ENCODE measurements at places on chromosomes 16 and 17.

GRCh38 chr16:55563797-55564196 lies 2.7 kb upstream of the CAPNS2 start:
- no peak for DNase-seq

- DNase-seq = peak; percentile 66
These were observed 43.2 kb downstream of the TSC2 start for GRCh38 chr16:2090777-2091546.

- DNase-seq = no peak
These were observed 72.5 kb upstream of the BCAR1 start for GRCh38 chr16:75323933-75324332.

GRCh38 chr17:27382025-27382424 lies 74.2 kb upstream of the KSR1 start:
- DNase-seq = no peak

- no peak for DNase-seq
These were observed 3.5 kb downstream of the CYB561 start for GRCh38 chr17:63442549-63443035.

DNA sequence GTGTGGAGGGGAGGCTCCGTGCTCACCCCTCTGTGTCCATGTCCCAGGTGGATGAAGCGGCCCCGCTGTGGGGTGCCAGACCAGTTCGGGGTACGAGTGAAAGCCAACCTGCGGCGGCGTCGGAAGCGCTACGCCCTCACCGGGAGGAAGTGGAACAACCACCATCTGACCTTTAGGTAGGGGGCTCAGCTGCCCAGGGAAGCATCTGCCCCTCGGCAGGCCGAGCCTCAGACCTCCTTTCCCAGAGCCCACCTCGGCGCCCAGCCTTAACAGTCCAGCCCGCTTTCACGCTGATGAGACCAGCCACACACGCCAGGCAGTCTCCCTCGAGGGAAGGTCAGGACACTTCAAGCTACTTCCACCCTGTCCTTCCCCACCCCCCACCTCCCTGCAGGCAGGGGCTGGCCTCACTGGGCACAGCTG lies 12.7 kb downstream of the MMP15 start:
- DNase-seq = no peak

DNA sequence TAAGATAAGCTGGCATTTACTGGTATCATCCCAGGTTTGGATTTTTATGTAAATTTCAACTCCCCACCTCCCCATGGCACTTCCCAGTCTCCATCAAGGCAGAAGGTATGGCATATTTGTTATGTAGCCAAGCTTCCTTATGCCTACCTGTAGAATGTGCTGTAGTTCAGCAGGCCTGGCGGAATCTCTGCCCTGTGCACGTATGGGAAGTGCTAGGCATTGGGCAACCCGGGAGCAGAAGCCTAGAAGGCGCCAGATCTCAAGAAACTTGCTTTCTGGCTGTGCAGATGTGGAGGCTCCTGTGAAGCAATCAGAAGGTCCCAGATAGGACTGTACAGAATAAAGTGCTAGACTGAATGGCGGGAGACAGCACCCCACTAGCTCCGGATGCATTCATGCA lies 64.7 kb downstream of the SNX20 start:
- no peak for DNase-seq

- DNase-seq = peak; percentile 55
These were observed 7.9 kb upstream of the MT2A start for GRCh38 chr16:56600398-56600999.

DNA sequence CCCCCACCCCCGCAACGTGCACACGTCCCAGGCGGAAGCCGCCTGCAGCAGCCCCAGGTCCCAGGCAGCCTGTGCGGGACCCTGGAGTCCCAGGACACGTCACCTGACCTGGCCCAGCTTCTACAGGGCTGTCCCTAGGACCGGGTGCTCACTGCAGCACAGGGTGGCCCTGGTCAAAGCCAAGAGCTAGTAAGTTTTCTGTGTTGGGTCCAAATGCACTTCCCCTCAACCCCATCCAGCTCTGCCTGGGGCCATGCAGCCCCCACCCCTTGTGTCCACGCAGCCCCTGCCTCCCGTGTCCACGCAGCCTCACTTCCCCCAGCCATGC lies 22.1 kb upstream of the PVALEF start:
- DNase-seq = no peak

GRCh38 chr17:60902399-60902798 lies 224.7 kb downstream of the BCAS3 start:
- no peak for DNase-seq

DNA sequence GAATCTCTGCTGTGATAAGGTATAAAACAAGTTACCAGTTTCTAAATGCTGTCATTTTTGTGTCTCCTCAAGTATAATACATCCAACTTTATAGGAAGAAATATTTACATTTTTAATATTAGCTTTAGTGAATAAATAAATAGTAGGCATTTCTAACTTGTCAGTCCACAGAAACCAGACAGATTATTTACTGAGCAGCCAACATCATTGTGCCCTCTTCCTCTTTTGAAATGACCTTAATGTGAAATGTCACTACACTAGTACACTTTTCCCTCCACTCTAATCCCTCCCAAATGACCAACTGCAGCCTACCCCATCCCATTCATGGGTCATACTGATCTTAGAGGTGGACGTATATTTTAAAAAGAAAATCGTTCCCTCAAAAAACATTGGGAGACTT lies 9.2 kb downstream of the STXBP4 start:
- no peak for DNase-seq

DNA sequence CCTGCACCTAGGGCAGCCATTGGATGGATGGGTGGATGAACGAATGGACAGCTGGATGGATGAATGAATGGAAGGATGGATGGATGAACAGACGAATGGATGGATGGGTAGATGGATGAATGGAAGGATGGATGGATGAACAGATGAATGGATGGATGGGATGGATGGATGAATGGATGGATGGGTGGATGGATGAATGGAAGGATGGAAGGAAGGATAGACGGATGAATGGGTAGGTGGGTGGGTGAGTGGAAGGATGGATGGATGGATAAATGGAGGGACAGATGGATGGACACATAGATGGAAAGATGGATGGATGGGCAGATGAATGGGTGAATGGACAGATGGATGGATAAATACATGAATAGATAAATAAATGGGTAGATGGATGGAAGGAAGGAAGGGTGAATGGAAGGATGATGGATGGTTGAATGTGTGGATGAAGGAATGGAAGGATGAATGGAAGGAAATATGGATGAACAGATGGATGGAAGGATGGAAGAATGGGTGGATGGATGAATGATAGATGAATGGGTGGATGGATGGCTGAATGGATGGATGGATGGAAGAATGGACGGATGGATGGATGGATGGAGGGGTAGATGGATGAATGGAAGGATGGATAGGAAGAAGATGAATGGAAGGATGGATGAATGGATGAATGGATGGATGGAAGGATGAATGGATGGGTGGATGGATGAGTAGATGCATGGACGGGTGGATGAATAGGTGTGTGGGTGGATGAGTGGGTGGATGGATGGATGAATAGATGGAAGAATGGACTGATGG lies 15.4 kb downstream of the SRL start:
- no peak for DNase-seq

GRCh38 chr17:78130437-78131101 lies at the start of gene TMC8:
Gene TMC8, plus strand, starts transcription at chr17:78130771. Its CDS starts 818 bp downstream, at chr17:78131589.
- DNase-seq = no peak

DNA sequence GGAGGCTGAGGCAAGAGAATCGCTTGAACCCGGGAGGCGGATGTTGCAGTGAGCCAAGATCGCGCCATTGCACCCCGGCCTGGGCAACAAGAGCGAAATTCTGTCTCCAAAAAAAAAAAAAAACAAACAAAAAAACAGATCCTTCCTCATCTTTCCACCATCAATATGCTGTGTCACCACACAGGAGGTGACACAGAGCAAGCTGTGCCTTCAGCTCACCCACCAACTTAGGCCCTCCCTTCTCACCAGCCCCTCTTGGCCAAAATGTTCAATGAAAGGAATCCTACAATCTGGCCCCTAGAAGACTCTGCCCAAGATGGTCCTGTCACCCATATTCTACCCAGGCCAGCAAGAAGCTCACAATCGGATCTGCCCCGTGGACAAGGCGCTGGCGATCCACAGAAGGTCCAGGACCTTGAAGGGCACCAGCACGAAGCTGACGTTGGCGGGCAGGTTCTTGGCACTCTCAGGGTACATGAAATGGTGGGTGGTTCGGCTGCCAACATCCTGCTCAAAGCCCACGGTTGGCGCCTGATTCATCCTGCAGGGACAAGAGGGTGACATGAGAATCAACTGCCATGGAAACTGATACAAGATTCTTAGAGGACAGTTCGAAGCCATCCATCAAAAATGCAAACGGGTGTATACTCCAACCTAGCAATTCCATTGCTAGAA lies 41.4 kb downstream of the DDX19A start:
- no peak for DNase-seq

GRCh38 chr17:27810211-27810901 lies 10.0 kb upstream of the NOS2 start:
- DNase-seq = no peak

- DNase-seq = no peak
These were observed 9.0 kb upstream of the SLFN12L start for GRCh38 chr17:35546487-35546886.

GRCh38 chr16:9971907-9972306 lies 210.3 kb downstream of the GRIN2A start:
- DNase-seq = no peak

GRCh38 chr16:53841884-53842283 lies 137.9 kb downstream of the FTO start:
- DNase-seq = no peak

DNA sequence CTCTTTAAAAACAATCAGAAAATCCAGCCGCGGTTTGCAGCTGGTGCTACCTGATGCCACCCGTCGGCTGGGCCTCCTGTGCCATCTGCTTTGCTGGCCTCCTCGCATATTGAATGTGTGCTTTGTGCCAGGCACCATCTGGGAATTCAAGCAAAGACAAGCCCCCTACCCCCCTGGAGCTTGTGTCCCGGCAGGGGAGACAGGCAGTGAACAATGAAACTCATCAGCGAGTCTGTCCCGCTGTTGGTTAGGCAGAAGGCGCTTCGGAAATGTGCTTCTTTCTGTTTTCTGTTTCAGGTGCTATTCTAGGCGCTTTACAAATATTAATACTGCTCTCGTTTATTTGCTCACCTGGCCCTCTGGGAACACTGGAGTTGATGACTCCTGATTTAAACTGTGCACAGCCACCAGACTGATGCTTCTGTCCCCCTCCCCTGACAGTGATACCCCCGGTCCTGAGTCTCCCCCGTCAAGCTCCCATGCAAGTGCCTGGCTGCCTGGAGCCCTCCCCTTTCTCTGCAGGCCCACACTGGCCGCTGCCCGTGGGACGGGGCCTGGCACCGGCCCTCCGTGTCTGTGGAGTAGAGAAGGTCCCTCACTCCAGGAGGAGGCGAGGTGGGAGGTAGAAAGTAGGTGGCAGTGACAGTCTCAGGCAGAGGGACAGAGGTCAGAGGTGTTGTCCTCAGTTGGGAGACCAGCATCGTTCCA lies 126.1 kb upstream of the PLCG2 start:
- no peak for DNase-seq

DNA sequence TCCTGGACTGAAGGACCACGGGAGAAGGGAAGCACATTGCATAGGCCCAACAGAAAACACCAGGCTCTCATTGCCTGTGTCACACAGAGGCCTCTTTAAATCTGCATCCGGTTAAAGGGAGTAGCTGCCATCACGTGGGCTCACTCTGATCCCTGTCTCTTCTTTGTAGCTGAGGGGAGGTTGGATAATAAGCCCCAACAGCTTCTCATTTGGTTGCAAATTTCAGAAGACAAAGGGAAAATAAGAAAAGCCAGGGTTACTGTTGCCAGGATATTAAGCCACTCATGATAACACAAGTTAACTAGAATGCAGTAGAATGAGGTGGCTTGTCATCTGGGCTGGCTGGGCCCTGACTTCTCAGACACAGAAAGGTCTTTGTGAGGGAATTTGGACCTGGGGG lies 325.1 kb upstream of the ERCC4 start:
- DNase-seq = no peak

- no peak for DNase-seq
These were observed at the start of gene HIC1 for GRCh38 chr17:2054512-2055291. Gene HIC1, plus strand, starts transcription at chr17:2055103. Its CDS starts 1,588 bp downstream, at chr17:2056691.

DNA sequence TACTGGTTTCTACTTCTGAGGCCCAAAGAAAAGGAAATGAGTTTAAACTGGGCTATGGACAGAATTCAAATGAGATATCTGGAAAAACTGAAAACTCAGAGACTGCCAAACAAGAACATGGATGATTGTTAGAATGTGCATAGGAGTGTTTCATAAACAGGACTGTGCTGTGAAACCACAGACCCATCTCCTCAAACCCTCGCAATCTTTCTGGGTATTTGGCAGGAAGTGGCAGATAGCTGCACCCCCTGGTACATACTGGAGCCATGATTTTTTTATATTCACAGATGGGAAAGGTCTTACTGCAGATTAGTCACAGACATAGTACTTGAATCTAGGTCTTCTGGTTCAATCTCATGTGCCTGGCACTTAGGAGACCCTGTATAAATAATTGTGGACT lies 145.0 kb downstream of the CCDC182 start:
- no peak for DNase-seq

DNA sequence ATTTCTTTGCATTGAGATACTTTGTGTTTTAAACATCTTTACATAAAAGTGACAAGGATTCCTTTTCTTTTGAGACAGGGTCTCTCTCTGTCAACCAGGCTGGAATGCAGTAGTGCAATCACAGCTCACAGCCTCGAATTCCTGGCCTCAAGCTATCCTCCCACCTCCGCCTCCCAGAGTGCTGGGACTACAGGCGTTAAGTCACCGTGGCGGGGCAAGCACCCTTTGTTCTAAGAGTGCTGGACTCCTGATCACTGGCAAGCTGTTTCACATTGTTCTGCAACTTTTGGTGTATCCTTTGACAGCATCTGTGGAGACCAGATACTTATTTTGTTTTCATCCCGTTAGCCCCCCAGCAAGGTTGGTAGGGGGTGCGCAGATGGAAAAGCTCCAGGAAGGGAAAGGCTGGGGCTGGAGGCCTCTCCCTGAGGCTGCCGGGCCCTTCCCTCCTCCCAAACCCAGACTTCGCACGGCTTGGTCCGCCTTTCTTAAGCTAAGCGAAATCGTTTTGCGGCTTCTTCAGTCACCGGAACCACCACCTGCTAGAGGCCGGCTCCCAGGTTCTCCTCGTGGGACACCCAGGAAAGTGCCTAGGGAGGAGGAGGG lies 1.1 kb downstream of the ST6GALNAC2 start:
- no peak for DNase-seq

DNA sequence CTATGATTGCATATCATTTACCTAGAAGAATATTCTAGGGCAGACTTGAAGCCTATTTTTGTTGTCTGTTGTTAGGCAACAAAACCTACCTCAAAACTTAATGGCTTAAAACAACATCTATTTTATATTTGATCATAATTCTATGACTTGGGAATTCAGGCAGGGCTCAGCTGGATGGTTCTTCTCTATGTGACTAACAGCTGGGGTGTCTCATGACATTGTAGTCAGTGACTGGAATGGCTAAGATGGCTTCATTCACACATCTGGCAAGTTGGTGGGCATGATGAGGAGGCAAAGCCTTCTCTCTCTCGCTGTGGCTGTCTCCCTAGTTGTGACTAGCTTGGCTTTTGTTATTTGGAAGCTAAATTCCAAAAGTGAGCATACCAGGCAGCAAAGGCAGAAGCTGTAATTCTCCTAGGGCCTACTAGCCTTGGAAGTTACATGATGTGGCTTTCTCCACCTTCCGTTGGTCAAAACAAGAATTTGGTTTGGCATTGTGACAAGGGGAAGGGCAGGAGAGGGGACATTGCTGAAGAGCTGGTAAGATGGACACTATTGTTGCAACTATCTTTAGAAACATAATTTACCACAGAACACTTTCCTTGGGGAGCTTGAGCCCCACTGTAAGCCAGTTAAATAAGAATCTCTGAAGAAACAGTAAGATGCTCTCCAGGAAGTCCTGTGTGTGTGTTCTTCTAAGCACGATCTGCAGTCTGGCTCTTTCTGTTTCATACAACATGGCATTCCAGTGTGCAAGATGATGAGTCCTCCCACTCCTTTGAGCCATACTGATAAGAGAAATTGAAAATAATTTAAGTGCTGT lies 39.4 kb downstream of the ZNRF1 start:
- DNase-seq = no peak
